ENCODE measurements at places on chromosomes 6 and 20.

DNA sequence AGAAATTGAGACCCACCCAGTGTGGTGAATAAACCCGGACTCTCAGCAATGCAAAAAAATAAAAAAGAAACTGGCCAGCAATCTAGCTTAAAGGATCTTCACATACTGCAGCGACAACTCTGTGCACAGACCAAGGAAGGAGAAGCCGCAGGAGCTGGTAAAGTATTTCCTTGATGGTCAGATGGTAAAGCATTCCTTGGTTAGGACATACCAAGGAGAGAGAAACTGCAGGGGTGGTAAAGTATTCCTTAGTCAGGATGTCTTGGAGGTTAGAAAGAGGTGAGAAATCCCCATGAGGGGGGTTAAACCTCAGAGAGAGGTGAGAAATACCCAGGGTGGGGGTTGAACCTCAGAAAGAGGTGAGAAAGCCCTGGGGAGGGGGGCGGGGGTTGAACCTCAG, 86.8 kb downstream of the PLG start:
- no peak for DNase-seq

GRCh38 chr20:62557999-62558408, 82.2 kb upstream of the GATA5 start:
- DNase-seq: no peak

DNA sequence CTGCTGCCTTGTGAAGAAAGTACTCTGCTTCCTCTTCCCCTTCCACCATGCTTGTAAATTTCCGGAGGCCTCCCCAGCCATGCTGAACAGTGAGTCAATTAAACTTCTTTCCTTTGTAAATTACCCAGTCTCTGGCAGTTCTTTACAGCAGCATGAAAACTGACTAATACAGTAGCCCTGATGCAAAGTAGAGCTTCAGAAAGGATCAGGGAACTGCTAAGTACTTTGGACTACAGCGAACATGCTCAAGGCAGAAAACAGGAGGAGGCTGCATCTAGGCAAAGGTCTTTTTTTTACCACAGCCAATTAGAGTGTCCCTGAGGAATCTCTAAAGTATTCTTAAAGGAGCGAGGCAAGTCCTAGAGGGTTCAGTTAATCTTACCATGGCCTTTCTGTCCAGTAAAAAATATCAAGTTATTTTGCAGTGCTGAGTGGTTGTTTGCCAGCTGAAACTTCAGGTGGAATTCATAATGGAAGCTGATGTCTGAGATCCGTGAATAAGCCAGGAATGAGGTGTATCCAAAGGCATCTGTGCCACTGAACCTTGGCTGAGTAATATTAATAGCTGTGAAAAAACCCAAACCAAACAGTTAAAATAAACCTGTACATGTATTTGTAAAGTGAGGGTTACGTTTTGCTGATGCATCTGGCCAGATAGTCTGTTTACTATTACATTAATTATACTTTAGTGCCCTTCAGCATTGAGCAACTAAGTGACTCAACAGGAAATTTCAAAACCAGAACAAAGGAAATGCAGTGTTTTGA, 170.4 kb downstream of the PHF3 start:
- peak; percentile 85 for DNase-seq

DNA sequence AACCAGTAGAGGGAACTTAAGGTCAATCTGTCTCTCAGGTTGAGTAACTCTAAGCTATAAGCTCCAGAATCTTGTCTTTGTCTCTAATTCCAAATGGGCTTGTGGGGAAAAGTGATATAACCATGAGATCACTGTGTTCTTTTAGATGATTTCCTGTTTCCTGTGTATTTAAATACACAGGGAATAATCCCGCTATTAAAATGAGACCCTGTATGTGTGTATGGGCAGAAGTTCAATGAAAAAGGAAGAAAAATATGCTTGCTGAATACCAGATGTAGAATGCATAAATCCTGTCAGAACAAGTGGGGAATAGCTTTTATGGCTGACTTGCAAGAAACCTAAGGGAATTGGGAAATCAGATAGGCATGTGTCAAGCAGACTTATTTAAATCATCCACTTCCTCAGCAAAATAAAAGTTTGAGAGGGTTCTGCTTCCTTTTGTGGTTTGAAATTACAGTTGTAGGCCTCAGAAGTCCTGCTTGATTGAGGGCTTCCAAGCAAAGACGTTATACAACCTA, 164.7 kb upstream of the PDE7B start:
- no peak for DNase-seq

DNA sequence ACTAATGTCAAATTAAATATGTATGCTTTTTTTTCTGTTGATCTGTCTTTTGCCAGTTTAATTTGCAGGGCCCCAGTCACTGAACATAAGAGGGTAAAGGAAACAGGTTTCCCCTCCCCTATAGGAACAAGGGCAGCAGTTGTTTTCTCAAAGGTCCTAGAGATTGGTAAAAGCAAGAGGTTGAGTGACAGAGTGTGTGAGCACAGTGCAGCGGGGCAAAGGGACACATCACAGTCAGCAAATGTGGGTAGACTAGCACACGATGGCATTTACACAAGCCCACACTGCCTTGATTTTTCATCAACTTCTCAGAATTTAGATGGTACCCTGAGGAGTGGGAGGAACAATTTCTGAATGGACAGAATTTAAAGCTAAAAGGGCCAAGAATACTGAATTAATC, 138.7 kb upstream of the MYLIP start:
- DNase-seq: no peak

DNA sequence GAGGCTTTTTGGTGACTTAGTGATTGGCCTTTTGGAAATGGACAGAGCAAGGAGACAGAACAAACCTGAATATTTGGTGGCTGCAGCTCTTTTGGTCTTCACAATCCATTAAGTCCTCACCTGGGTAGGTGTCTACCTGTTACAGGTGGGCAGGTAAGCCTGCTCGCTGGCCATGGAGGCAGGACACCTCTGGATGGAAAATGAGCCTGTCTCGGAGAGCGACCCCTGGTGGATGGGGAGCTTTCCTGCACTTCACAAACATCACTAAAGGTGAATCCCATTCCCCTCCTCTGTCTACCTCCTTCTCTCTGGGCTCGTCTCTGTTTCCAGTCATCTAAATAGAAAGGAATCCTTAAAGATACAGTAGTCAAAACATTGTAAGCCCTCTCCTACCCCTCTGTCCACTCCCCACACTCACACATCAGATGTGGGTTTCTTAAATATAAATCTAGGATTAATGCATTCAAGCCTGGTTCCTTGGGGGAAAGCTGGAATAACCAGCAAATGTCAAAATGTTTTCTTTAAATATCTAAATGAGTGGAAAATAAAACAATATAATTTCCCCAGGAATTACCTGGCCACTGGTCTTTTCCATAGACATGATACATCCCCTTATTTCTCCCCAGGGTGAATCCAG, 304.9 kb downstream of the CDH26 start:
- peak; percentile 23 for DNase-seq

GRCh38 chr6:112268654-112269053, 14.3 kb upstream of the LAMA4 start:
- no peak for DNase-seq

DNA sequence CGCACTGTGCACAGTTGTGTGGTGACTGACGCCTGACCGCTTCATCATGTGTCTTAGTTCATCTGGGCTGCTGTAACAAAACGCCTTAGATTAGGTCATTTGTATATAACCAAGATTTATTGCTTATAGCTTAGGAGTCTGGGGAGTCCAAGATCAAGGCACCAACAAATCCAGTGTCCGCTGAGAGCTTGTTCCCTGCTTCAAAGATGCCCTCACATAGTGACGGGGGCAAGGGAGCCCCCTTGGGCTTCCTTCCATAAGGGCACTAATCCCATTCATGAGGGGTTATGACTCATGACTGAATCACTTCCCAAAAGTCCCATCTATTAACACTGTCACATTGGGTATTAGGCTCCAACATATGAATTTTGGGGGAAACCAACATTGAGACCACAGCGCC, 34.6 kb downstream of the CYP24A1 start:
- no peak for DNase-seq

GRCh38 chr6:160455541-160456213, 107.5 kb downstream of the SLC22A3 start:
- peak; percentile 71 for DNase-seq

DNA sequence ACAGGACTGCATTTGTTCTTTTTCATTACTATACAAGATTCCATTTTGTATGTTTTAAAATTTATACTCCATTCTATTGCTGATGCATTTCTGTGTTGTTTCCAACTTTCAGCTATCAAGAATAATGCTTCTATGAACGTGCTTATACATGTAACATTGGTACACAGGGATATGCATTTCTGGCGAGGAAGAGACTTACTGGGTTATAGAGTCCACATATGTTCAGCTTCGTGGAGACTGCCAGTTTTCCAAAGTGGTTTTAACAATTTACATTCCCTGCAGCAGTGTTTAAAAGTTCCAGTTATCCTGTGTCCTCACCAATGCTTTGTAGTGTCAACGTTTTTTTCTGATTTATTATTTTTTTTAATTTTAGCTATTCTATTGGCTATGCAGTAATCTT, 48.5 kb downstream of the AIG1 start:
- no peak for DNase-seq

DNA sequence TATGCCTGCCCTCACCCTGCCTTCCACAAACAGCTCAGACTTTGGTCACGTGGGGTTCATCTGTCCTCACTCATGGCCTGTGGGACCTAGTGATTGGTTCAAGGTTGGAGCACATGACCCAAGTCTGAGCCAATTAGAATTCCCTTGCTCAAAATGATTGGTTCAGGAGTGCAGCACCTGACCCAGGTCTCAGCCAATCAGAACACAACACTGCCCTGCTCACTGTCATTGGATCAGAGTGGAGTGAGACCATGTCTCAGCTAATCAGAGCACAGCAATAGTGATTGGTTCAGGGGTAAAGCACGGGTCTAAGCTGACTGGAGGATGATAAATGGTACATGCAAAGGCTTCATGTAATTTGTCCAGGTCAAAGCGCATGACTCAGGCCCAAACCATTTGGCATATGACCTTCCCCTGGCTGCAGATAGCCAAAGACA, 102.2 kb downstream of the PREX1 start:
- DNase-seq: no peak

DNA sequence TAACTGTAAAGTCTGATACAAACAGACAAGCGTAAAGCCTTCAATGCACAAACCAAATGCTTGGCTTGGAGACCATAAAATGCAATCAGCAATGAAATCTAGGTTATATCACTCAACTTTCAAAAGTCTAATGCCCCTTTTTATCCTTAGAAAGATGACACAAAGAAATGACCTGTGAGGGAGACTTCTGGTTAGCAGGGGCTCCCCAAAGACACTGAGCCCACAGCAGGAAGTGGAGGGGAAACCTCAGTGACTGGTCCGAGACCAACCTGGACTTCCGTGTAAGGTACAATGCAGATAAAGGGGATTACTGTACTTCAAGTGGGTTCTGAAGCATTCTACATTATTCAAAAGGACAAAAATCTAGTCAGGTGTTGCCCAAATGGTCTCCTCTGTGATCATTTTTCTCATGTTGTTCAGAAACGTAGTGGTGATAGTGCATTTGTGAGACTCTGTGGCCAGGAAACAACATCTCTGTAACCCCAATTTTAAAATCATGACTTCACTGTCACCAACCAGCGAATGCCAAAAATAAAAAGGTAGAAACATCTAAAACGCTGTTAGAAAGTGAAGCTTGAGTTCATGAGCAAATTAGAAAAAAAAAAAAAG, 88.2 kb downstream of the HIVEP2 start:
- no peak for DNase-seq

DNA sequence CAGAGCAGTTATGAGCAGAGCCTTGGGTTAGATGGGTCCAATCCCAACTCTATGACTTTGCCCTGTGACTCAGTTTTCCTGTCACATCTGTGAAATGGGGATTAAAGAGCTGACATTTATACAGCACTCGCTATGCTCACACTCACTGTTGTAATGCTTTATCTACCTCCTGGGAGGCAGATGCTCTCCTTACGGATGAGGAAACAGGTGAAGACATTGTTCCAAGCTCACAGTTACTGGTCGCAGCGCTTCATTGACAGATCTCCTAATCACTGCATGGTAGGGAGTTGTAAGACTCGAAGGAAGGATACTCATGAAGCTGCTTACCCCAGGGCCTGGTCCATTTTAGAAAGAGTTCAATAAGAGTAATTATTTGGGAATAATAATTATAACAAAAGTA, 2.9 kb upstream of the MYLK2 start:
- no peak for DNase-seq

GRCh38 chr6:122788208-122788607, 850 bp upstream of the SMPDL3A start:
- no peak for DNase-seq

DNA sequence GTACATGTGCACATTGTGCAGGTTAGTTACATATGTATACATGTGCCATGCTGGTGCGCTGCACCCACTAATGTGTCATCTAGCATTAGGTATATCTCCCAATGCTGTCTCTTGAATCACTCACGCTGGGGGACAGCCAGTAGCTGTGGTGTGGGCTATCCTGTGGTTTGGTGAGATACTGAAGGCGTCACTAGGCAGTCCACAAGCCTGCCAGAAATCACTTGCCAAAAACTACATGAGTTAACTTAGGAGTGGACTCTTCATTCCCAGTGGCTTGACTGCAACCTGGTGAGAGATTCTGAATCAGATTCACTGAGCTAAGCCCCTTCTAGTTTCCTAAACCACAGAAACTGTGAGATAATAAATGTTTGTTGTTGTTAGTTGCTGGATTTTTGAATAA, 191.3 kb downstream of the TSHZ2 start:
- DNase-seq: no peak

DNA sequence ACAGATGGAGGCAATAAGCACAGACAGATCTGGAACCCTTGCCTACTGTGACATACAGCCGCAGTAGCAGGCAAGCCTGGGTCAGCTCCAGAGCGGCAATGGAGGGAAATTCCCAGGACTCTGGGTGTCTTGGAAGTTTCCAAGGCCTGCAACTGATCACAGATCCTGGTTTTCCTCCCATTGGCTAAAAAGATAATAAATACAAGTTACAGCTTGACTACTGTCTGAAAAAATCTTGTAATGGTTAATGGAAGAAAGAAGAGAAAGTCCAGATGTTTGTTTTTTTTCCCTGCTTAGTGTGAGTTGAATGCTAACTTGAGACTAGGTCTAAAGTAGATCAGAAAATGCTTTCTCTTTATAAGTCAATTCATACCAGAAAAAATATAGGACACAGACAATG, 307.6 kb downstream of the ALDH8A1 start:
- DNase-seq: no peak

GRCh38 chr20:63065911-63066310, 59.1 kb upstream of the BHLHE23 start:
- DNase-seq: no peak

Data from NCI-H1417 (cell line).